Cardiac fibroblast (primary cell): ENCODE measurements at places on chromosomes 3 and 15.

GRCh38 chr15:62515696-62516395, 350.8 kb upstream of the C2CD4B start:
- DNase-seq: no peak

DNA sequence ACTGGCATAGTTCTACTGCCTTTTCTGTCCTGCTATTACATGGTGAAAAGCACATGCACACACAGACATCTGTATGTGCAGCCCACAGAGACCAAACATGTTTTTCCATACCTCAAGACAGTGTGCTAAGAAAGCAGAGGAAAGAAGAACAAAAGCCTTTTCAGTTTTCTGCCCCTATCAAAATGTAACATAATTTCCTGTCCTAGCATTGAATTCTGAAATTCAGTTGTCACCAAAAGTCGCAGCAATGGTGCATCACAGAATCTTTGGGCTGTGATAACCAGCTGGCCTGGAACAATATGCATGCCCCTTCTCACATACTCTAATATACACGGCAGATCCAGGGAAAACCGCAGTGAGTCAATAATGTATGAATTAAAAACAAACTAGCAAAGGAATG, 153.8 kb upstream of the RAP2B start:
- DNase-seq: no peak

- DNase-seq: no peak
These were observed 129.7 kb downstream of the TJP1 start for GRCh38 chr15:29692527-29692926.

DNA sequence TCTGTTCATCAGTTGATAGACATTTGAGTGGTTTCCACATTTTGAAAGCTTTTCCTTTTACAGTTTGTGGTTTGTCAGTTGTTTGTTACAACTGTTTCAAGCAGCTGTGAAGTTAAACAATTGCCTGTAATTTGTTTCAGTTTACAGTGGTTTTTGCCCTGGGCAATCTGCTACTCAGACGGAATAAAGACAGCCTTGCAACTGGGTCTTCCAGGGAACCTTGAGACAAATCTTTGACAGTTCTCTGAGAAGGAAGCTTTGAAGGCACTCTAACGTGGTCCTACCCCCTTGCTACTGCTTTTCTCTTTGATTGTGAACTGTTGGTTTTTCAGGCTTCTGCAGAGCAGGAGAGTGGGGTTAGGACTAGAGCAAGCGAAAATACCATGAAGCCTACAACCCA, 28.0 kb downstream of the LRRC28 start:
- DNase-seq: no peak

DNA sequence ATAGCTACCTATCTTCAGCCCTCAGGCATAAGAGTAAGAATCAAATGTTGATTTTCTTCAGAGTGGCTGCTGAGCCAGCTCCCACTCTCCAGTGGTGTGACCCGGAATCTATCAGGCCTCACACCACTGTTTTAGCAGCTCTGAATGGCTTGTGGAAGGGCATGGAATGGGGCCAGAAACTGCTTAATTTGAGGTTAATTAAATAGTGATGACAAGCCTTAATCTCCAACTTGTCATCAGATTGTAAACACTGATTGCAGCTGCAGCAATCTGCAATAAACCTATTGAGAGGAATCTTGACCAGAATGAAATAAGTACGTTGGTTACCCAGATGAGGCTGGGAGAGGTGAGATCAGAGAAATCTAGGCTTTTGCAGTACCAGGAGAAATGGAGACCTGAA, 317.4 kb downstream of the FHIT start:
- no peak for DNase-seq

- peak; percentile 61 for DNase-seq
These were observed 110.3 kb upstream of the KLF13 start for GRCh38 chr15:31216215-31216911.

DNA sequence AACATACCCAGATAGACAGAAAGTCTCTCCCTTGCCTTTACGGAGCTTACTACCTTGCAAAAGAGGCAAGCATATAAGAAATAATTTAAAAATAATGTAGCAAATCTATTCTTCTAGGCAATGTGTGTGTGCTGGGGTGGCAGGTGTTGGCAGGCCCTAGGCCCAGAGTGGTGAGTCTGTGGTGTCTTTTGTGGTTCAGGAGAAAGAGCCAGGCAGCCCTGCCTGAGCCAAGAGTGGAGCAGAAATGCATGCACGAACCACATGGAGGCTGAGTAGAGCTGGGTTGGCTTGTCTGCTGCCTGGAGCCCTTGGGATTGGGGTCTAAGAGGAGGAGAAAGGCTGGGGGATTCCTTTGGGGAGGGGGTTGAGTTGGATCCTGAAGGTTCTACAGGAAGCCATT, 70.2 kb upstream of the MYZAP start:
- DNase-seq: no peak

GRCh38 chr3:66812136-66812535, 186.0 kb upstream of the KBTBD8 start:
- peak; percentile 86 for DNase-seq

- no peak for DNase-seq
These were observed 23.2 kb upstream of the TM4SF1 start for GRCh38 chr3:149400645-149401044.

GRCh38 chr3:37245003-37245402, 70.6 kb upstream of the LRRFIP2 start:
- DNase-seq: no peak

DNA sequence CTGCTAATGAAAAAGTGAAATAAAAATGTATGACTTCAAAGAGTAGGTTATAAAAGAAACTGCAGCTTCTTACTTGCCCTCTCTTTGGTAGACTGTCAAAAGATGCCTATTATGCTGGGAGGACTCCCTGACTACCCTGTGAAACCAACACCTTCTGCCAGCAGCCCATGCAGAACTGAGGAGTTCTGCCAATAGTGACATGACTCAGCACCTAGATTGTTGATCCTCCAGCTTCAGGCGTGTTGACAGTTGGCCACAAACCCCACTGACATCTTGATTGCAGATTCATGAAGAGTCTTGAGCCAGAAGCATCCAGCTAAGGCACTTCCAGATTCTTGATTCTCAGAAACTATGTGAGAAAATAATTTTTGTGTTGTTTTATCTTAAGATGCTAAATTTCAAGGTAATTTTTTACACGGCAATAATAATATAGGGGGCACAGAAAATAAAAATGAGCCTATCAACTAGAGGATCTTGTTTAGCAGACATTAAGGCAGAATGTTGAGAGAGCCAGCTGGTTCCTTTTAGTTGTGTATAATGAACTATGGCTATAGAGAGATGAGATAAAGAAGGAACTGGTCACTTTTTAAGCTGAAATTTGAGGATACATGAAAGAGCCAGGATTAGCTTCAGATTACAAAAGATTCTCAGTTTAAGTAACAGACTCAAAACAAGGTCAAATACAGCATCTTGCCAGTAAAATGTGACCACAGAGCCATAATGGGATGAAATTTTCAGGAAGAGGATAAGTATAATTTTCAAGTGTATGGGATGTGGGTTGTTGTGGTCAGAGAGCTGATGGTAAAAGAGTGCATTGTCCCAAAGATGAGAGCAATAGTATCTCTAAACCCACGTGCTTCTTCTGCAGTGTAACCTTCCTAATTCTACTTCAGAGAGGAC, 588.7 kb upstream of the CBLB start:
- DNase-seq: peak; percentile 82

DNA sequence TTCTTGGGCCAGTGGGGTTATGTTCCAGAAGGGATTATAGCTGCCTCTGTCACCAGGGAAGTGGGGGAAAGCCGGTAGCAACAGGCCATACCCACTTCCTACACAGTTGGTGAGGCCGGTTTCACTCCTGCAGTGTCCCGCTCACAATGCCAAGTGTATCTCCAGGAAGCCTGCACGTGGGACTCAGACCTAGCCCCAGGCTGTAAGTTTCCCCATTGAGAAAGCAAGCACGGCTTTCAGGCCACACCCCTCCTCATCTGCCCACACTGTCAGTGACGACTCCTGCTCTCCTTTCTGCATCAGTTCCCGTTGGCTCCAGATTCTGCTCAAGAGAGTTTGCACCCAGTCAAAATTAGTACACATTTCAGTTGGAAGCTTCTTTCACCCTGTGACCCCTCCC, 51.6 kb upstream of the CPOX start:
- no peak for DNase-seq

DNA sequence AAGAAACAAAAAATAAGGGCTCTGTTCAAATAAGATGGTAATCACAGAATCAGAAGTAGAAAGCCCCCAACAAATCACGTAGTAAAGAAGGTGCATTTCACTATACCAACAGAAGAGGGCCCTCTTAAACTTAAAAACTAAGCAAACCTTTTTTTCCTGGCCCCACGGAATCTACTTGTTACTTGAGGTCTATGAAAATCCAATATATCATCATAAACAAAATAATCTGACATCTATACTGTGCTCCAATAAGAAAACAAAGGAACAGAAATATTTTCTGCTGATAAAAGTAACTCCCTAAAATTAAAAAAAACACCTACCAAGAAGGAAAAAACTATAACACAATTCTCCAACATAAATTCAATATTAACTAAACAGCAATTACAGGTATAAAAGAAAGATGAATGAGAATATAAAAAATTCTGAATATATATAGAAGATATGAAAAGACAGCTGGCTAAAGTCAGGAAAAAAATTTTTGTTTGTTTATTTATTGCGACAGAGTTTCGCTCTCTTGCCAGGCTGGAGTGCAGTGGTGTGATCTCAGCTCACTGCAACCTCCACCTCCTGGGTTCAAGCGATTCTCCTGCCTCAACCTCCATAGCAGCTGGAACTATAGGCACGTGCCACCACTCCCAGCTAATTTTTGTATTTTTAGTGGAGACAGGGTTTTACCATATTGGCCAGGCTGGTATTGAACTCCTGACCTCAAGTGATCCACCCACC, 81.8 kb downstream of the CLASP2 start:
- peak; percentile 86 for DNase-seq

GRCh38 chr15:82558502-82558901, 18.2 kb upstream of the RPS17 start:
- no peak for DNase-seq

DNA sequence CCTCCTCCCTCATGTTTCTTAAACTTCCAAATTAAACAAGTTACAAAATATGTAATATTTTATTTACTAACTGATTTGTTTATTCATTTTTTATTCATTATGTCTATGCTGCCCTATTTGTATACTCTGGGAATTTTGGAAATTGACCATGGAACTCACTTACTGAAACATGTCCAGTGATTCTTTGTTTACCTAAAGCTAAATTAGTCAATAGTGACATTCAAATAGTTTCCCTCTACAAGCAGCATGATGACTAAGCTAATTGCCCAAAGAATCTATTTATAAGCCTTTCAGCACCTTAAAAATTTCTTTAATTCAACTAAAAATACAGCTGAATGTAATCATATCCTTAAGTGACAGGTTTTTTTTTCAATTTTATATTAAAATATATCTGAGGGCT, 437.7 kb downstream of the SI start:
- DNase-seq: peak; percentile 6

- peak; percentile 11 for DNase-seq
These were observed 158.2 kb downstream of the SPATA16 start for GRCh38 chr3:172982736-172983364.

DNA sequence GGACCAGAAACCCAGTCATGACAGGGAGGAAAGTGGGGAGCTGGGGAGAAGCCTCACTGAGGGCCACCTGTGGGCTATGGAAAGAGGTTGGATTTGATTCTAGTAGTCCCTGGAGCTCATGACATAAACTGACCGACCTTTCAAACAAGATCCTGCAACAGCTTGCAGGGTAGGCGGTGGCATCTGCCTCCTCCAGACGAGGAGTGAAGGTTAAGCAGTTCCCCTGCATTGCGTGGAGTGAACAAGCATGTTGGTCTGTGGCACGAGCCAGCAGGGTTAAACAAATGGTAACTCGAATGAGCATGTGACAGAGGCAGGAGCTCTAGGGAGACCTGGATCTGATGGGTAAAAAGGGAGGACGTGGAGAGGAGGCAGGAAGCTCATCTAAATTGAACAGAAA, 12.7 kb downstream of the TGM4 start:
- no peak for DNase-seq

DNA sequence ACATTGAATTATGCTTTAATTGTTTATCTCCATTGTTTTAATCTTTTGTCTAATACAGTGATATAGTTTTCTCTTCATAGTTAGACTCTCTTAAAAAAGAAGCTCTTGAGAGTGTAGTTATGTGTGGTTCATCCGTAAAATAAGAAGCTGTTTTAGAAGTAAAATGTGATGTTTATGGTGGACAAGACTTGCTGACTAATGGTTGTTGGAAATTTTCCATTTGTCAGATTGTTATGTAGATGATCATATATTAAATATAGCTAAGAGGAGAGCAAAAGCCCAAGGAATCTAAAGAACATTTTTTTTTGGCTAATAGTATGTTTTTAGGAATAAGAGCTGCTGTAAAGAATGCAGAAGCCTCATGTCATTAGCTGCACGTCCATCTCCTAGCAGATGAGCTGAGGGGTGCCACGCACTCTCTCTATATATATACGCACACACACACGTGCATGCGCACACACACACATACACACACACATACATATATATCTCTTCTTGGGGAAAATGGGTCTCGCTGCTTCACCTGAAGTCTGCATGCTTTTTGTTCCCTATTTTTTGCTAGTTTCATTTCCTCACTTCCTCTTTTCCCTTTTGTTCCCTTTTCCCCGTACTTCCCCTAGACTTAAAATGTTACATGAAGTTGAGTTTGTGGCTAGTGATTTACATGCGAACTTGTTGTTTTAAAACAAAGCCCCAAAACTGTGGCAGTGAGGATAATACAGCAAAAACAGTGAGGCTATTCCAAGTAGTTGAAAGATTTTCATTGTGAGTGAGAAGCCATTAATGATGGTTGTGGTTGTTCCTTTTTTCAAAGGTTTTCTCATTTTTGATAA, 107.8 kb downstream of the MBNL1 start:
- DNase-seq: peak; percentile 76

DNA sequence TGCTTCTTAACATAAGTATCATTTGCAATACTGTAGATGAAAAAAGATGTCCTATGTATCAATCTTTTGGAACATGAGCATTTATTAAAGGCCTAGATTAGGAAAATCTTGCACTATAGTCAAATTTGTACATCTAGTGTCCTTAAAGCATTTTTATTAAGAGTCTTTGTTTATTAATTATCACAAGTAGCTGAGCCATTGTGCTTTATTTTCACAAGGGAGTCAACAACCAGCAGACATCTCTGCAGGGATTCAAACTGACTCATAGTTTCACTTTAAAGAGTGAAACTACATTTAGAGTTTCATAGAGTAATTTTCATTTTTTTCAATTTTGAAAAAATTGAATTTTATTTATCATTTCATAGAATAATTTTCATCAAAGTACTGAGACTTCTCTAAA, 94.5 kb upstream of the EIF1B start:
- no peak for DNase-seq

GRCh38 chr15:55403531-55403930, 4.6 kb downstream of the CCPG1 start:
- DNase-seq: peak; percentile 54

GRCh38 chr15:91186904-91187656, 87.0 kb downstream of the SV2B start:
- DNase-seq: peak; percentile 5

DNA sequence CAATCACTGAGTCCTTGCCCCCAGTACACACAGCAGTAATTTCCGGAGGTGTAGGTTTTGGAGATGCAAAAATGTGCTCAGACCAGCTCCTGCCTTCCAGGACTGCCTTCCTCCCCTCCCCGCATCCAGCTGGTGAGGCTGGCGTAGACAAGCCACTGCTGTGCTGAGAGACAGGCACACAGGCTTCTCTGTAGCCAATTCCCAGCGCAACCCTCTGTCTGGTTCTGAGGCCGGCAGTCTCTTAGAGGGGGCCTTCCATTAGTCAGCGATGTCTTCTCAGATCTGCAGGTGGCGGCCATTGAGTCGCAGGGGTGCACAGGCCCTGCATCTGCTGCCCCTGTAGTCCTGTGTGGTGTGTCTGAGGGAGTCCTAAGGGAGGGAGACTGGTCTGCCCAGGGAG, 114.4 kb downstream of the DNAJB8 start:
- DNase-seq: no peak
